ENCODE measurements at places on chromosomes 6 and 20.

DNA sequence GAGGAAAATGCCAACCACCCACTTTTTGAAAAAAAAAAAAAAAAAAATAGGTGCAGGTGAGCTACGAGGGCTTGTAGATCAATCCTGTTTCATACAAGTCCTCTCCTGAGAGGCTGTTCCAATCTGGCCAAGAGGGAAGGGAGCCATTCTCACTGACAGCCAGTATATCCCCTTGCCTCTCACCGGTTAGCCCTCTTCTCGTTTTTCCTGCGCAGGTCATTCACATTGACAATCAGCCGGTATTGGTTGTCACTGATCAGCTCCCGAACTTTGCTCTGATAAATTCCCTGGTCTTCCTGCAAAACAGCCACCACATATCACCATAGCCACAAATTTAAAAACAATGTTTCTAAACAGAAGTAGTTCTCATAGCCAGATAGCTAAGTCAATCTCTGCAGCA is 1.4 kb downstream of the MCM3 start:
- DNase-seq, result no peak

GRCh38 chr6:149137594-149137993 is 179.9 kb upstream of the TAB2 start:
- DNase-seq, result no peak

DNA sequence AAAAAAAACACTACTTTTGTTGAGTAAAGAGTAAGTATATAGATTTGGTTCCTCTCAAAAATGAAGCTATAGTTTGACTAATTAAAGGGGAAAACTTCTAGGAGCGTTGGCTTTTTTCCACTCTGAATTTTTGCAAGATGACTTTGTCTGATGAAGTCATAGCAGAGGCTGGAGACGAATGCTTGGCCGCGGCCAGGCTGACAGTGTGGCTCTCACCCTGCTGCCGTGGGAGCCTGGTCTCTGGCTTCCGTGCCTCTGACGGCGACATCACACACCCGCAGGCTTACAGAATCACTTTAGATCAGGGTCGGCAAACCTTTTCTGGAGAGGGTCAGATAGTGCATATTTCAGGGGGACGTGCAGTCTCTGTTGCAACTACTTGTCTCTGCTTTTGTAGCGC is 145.0 kb downstream of the PHACTR3 start:
- no peak for DNase-seq

GRCh38 chr20:63544958-63545516 is 2.5 kb downstream of the SRMS start:
- no peak for DNase-seq

GRCh38 chr20:57693670-57694329 is 16.0 kb downstream of the PMEPA1 start:
- DNase-seq, result no peak

DNA sequence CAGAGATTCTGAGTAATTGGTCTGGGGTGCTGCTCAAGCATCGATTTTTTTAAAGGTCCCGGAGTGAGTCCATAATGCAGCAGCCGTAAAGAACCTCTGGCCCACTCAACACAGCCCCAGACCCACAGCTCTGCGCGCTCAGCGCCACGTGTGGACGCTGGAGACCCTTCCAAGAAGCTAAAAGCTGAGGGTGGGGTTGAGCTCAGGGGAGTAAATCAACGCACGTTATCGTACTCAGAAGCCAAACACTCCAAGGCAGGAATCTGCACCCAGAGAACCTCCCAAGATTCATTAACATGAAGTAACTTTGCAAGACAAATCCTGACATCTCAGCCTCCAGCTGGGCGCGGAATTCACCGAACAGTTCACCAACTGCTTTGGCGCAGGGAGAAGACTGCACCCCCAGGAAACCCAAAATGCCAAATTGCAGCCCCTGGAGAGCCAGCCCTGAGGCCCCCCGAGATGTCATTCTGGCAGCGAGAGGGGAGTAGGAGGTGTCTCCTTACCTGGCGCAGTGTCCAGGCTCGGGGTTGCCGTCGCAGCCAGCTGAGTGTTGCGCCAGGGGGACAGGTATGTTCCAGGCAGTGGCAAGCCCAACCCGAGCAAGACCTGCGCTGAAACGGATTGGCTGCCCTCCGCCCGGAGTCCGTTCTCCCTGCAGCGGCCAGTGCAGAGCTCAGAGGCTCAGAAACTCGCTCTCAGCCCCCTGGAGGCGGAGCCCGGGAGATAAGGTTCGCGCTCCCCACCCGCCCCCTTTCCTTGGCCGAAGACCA is at the start of gene COL21A1:
Gene COL21A1, minus strand, starts transcription at position 700 of the 773 bp plus-strand sequence. CDS start 64,962 bp downstream, outside the sequence.
- no peak for DNase-seq

GRCh38 chr6:144896289-144896688 is 611.2 kb downstream of the UTRN start:
- DNase-seq, result no peak

- no peak for DNase-seq
Observed at GRCh38 chr6:90446164-90446563, 140.7 kb downstream of the MAP3K7 start.

DNA sequence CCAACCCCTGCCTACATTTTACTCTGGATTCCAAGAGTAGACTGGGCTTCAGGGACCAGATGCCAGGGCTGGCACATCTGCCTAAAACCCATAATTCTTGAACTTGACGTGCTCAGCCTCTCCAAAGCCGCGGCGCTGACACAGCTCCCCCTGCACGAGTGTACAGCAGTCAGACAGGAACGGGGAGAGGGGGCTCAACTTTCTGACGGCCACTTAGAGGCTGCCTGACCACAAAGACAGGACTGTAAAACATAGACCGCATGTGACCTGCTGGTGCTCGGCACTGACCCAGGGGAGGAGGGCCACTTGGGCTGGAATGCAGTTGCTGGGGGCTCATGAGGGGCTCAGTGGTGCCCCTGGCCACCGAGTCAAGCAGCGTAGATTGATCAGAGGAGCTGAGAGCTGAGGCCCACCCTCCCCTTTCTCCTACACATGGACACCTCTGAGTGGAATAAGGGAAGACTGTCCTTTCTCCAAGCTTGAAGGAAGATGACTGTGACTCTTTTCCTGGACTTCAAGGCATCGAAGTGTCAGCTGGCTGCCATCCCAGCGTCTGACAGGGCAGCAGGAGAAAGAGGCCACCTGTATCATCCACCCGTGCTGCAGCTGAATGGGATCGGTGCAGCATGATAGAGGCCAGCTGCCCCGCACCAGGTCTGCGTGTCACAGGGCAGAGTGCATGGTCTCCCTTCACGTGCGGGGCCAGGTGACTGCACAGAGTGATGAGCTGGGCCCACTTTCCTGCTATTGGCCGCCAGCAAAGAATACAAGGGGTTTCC is 171.3 kb upstream of the AGPAT4 start:
- no peak for DNase-seq

DNA sequence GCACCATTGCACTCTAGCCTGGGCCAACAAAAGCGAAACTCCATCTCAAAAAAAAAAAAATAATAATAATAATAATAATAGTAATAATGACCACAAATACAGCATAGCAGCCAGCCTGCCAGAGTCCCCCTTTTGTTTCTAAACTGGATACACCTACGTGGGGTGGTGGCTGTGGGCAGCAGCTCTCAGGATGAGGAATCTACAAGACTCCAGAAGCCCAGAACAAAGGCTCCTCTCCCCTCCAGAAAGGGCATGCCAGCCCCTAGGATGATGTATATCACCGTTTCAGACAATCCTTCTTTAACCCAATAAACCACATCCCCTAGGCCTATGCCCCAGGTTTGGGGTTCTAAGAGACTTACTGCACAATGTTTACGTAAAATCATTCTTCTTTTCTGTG is 155.9 kb downstream of the QRSL1 start:
- DNase-seq, result no peak

DNA sequence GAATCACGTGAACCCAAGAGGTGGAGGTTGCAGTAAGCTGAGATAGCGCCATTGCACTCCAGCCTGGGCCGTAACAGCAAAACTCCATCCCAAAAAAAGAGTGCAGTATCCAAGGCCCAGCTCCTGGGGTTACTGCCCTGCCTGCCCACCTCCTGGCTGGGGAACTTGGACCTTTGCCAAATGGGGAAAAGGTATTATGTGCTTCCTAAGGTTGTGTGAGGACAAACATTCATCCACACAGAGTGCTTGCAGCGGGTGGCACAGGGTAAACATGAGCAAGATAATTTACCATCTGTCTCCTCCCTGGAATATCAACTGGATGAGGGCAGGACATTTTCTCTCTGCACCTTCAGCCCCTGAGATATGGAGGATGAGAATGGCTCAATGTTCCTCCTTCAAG is 94.9 kb upstream of the POPDC3 start:
- DNase-seq, result no peak

DNA sequence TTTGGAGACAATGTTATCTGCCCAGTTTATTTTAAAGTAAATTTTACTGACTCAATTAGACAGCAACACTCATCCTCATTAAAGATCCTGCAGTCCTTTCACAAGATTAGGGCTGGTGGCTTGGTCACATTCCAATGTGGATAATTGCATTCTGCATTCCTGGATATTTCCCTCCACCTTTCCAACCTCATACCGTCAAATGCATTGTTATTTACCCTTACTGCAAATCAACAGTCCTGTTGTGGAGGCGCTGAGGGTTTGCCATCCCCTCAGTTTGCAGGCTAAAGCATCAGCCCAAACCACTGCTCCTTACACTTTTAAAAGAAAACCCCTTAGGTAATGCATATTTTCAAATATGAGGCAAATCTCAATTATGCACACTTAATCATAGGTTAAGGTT is 5.4 kb downstream of the CITED2 start:
- no peak for DNase-seq

DNA sequence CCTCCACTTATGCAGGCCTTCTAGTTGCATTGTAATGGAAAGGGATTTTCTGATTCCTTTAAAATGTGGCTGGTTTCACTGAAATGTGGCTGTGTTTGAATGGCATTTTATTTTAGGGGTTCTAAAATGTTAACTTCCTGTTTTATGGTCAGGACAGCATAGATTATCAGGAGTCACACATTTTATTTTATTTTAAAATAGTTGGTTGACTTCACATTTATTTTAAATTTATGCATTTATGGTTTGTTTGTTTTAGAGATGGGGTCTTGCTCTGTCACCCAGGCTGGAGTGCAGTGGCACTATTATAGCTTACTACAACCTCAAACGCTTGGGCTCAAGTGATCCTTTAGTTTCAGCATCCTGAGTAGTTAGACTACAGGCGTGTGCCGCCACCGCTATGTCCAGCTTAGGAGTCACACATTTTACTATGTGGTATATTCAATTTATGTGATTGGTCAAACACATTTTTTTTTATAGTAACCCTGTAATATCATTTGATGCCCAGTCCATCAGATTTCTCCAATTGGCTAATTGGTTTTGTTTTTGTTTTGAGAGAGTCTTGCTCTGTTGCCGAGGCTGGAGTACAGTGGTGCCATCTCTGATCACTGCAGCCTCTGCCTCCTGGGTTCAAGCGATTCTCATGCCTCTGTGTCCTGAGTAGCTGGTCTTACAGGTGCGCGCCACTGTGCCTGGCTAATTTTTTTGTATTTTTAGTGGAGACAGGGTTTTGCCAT is 2.3 kb downstream of the DTD1 start:
- DNase-seq, result no peak

GRCh38 chr6:79544299-79544927 is 7.2 kb upstream of the LCA5 start:
- DNase-seq, result no peak

GRCh38 chr6:89357390-89357789 is 4.9 kb upstream of the UBE2J1 start:
- no peak for DNase-seq

DNA sequence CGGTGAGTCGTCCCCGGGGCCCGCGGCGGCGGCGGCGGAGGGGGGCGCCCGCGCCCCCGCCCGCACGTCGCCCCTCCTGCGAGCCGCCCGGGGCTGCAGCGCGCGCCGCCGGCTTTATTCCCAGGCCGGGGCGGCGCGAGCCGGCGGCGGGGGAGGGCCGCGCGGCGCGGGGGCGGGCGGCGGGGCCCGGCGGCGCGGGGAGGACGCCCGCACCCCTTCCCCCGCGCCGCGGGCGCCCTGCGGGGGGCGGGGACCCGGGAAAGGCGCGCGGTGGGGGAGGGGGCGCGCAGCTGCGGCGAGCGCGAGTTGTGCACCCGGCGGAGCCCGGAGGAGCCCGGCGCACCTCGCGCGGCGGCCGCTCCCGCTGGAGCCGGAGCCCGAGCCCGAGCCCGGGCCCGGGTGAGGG is 646 bp downstream of the HMGA1 start:
- DNase-seq, result no peak

GRCh38 chr20:44962483-44962882 is 2.3 kb upstream of the TOMM34 start:
- DNase-seq, result no peak

GRCh38 chr20:11219192-11219591 is 545.4 kb upstream of the JAG1 start:
- no peak for DNase-seq

GRCh38 chr6:163369141-163369540 is 45.4 kb upstream of the QKI start:
- no peak for DNase-seq

DNA sequence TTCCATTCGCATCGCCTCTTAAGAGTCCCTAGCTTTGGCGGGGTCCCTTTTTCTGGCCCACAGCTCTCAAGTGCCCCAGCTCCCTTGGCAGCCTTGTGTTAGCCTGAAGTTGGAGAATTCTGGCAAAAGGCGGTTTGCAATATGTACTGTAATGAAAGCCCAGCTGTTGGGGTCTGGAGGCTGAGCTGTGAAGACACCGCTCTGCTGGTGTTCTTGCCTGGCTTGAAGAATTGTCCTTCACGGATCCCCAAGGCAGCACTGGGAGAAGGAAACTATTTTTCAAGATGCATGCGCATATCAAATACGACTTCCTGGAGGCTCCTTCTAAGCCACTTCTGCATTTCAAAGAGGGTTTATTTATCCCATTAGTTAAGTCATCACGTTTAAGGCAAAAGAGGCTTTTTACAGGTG is 21.4 kb upstream of the CITED2 start:
- no peak for DNase-seq

DNA sequence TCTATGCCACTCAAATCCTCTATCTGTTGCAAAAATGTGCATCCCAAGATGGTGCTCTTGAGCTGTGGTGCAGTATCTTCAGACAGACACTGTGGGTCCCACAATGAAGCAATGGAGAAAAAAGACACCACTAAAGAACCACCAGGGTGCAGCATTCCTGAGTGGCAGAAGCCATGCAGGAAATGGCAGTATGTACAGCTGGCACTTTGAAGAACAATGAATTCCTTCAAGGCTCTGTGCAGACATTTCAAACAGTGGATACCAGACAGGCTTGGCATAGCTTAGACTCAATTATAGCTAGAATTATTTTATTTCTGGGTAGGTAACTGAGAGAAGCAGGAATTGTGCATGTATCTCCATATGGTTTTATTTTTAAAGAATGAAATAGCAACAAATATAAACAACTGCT is 24.0 kb upstream of the HDAC2 start:
- no peak for DNase-seq

- DNase-seq, result no peak
Observed at GRCh38 chr6:133242637-133243585, 1.8 kb downstream of the EYA4 start.

DNA sequence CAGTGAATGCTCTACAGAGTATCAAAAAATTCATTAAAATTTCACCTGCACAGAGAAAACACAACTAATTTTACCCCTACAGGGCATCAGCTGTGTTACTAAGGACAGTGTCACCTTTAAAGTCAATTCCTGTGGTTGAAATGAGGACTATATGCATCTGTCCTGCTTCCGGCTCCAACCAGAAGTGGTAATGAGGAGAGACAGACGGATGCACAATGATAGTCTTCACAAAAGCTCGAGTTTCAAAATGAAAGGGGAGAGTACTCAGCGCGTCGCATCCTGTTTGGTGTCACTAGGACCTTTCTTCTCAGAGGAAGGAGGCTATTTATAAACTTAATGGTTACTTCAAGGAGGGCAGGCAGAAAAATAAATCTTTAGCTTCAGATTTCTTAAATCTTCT is 86.5 kb downstream of the LYRM4 start:
- no peak for DNase-seq
